Naive thymus-derived CD8-positive, alpha-beta T cell (primary cell): ENCODE measurements at places on chromosomes 3 and 15. TPM values are rescaled to one million over a fixed set of nuclear protein-coding genes. Genes with fewer than 3 reads are reported as not detected.

DNA sequence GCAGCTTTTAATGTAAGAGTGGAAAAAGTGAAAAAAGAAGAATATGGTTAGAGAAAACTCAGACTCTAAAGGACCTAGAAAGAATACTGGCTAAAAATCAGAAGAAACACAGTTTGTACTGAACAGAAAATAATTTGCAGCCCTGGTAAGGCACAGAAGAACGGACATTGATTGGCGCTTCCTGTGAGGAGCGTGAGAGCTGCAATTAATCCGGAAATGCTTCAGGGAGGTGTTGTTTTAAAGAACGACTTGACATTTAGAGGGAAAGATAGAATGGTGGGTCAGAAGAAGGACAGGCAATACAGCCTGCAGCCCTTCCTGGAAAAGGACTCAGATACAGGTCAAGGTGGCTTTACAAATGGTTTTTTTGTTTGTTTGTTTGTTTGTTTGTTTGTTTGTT, 151.3 kb upstream of the TSC22D2 start:
- H3K27ac ChIP-seq: no peak overlapping the region
- no peak for DNase-seq
- no peaks in the 10 kb centered on the region for H3K36me3 ChIP-seq
- H3K27me3 ChIP-seq: no peaks in the 10 kb centered on the region
- no peak overlapping the region for H3K4me3 ChIP-seq
- H3K4me1 ChIP-seq: no peaks in the 10 kb centered on the region

DNA sequence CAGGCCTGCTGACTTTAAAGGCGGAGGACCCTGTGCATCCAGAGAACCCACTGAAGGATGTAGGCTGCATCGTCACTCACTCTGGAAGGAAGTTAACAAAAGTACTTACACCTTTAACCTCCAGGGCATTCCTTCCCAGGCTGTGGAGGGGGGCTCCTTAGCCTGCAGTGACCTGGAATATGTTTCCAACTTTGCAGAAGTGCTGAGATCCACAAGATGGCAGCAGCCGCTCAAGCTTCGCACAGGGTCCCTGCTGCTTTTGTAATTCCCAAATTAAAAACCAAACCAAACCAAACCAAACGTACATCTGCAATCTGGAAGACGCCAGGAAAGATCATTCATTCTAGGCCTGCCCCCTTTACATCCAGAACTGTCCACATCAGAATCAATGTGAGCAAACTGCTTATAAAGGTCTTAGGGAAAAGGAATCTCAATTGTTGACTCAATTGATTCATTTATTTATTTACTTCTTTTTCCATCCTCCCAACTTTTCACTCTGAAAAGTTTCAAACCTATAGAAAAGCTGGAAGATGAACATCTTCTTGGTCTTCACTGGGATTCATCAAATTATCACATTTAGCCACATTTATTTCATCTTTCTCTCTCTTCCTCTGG, 70.5 kb upstream of the KLHL25 start:
- no peak for DNase-seq
- no peaks in the 10 kb centered on the region for H3K36me3 ChIP-seq
- no peak overlapping the region for H3K27ac ChIP-seq
- peaks cover 6% of the 10 kb centered on the region for H3K27me3 ChIP-seq
- H3K4me3 ChIP-seq: no peak overlapping the region
- peaks cover 1% of the 10 kb centered on the region for H3K4me1 ChIP-seq

DNA sequence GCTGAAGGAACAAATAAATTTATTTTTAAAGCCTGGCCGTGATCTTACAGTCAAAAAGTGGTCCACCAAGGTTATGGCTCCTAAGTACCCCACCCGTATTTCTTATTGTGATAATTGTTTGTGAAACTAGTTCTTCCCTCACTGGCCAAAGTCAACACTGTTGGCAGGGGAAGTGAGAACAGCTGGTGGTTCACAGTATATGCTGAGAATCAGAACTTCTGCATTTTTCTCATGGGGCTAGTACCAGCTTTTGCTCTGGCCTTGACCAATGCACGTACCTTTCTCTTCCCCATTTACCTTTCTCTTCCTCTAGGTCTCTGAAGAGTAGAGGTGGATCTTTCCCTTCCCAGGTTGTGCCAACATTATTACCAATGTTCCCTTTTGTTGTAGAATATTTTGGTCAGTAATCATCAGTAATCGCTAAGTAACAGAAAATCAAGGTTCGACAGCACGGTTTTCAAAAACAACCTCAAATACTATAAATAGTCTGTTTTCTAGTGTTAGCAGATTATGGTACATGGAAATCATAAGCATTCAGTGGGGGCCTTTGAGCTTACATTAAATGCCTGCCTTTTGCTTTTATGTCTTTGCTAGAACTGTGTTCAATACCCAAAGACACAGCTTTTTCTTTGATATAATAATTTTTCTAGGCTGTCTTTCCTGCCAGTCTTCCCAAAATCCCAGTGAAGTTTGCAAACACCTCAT, 268.0 kb downstream of the LPP start:
- H3K4me1 ChIP-seq: peaks cover 76% of the 10 kb centered on the region
- H3K27ac ChIP-seq: no peak overlapping the region
- H3K4me3 ChIP-seq: no peak overlapping the region
- DNase-seq: no peak
- H3K27me3 ChIP-seq: no peaks in the 10 kb centered on the region
- peaks cover 4% of the 10 kb centered on the region for H3K36me3 ChIP-seq

DNA sequence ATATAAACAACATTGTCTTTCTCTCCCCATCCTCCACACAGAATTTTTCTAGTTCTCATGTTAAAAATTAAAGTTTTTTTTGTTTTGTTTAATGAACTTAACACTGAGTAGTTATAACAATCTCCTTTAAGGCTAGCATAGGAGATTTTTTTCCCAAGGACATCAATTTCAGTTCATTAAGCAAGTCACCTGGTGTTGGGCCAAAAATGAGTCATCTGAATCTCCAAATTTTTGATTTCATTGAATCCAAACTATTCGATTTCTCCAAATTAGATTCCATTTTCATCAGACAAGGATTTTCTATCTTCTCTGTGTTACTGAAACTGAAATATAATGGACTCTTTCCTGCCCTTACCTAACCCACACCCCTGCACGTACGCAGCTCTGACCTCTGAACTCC, 631.4 kb upstream of the MDFIC2 start:
- H3K27ac ChIP-seq: no peak overlapping the region
- H3K4me1 ChIP-seq: no peaks in the 10 kb centered on the region
- no peak overlapping the region for H3K4me3 ChIP-seq
- H3K27me3 ChIP-seq: peaks cover 21% of the 10 kb centered on the region

The TMEM108 gene
- polyA plus RNA-seq: not detected

The STAB1 gene
- polyA plus RNA-seq: not detected

The TNFSF10 gene
- polyA plus RNA-seq: 11.8 TPM
